ENCODE measurements at places on chromosomes 5 and 9. TPM values are rescaled to one million over a fixed set of nuclear protein-coding genes. Genes with fewer than 3 reads are reported as not detected.

Gene GRXCR2
- total RNA-seq, result 0.60 TPM

Gene LHX6
- total RNA-seq, result 6.1 TPM

Gene PTBP3
- 25.4 TPM for total RNA-seq

Gene CORO2A
- total RNA-seq, result 0.60 TPM

Gene IRX2
- total RNA-seq, result 1.0 TPM

Gene SNCB
- 1.3 TPM for total RNA-seq

Gene HNRNPA0
- 27.1 TPM for total RNA-seq

Gene GBGT1
- total RNA-seq, result 12.8 TPM

Gene ST8SIA4
- total RNA-seq, result 8.1 TPM

Gene CAST
- total RNA-seq, result 422 TPM

Gene CYSRT1
- total RNA-seq, result not detected

Gene CDX1
- not detected for total RNA-seq

Gene MGAT1
- total RNA-seq, result 133 TPM

Gene PCDHGA12
- 4.5 TPM for total RNA-seq

Gene GALNT12
- total RNA-seq, result 0.91 TPM

Gene SETX
- total RNA-seq, result 25.7 TPM

GRCh38 chr9:73565026-73565425, 413.4 kb downstream of the ANXA1 start:
- no peak for DNase-seq

DNA sequence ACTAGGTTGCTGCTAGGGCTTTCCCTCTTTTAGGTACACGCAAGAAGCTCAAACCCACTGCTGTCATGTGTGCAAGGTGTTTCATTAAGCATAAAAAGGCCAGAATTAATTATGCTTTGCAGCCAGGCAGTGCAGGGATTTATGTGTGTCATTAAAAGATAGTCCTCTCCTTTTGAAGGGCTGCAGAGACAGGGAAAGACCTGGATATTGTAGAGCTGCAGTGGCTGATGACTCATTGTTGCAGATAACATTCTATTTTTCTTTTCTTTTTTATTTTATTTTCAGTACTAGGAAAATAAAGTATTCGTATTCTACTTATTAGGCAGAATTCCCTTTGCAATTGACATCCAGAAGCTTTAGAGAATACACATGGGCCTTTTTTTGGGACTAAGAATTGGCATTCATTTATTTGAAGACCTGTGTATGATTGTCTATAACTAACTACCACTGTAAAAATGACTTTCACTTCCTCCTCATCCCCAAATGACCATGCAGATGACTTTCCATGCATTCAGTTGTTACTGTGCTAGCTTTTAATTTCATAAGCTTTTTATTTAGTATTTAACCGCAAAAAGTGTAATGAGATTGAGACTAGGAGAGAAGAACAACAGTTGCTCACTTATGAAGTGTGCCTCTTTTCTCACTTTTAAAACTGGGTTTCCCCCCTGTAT, 113.0 kb downstream of the PAM start:
- no peak for DNase-seq

DNA sequence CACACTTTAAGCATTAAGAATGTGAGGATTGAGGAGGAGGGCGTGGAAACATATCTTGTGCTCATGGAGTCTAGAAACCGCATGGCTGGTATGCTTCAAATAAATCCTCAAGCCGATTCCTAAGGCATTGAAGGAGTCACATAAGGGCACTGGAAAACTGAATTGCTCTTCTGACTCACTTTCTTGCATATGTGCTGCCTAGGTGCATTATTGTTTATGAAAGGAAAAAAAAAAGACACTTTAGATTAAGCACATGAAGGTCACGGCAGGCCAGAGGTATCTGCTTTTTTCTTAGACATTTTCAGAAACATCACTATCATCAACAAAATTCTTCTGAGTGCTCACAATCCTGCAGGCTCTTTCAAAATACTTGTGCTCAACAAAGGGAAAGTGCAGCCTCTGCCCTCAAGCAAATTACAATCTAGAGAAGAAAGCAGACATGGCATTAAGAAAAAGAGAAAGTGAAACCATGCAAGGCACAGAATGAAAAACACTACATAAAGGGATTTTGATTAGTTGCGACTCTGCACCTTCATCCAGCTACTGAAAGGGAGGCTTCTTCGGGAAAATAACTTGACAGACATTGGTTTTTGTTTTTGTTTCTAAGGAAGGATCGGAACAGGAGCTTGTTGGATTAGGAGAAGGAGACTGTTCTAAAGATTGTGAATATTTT, 2117.6 kb downstream of the MAT2B start:
- no peak for DNase-seq

- DNase-seq, result no peak
Measured at GRCh38 chr9:83451308-83451707, 86.9 kb downstream of the FRMD3 start.

DNA sequence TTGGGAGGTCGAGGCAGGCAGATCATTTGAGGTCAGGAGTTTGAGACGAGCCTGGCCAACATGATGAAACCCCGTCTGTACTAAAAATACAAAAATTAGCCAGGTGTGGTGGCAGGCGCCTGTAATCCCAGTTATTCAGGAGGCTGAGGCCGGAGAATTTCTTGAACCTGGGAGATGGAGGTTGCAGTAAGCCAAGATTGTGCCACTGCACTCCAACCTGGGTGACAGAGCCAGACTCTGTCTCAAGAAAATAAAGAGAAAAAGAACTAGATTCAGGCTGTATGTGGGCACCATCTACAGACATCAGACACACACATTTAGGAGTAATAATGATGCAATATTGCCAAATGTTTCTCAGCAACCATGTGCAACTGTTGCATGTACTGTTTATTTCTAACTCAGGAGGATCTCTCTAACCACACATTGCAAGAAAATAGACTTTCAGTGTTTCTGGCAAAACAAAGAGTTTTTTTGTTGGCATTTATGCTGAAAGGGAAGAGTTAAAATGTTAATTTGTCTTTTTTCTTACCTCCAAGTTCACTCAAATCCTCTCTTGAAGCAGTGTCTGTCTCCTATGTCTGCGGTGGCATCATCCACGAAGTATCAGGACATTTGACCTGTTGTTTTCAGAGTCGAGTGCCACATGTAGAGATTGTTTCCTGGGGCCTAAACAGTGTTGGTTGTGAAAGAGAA, 5.1 kb upstream of the ORM1 start:
- no peak for DNase-seq

DNA sequence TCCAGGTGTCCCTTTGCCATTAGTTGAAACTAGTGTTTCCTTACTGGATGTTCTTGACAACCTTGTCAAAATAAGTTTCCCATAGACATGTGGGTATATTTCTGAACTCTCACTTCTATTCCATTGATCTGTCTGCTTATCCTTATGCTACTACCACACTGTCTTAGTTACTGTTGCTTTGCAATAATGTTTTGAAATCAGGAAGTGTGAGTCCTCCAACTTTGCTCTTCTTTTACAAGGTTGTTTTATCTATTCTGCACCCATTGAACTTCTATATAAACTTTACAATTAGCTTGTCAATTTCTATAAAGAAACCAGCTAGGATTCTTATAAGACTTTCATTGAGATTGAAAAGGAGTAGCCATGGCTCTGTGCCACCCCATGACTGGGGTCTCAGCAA, 24.3 kb downstream of the CD14 start:
- no peak for DNase-seq

- no peak for DNase-seq
Measured at GRCh38 chr5:1089146-1089545, 22.7 kb downstream of the SLC12A7 start.

DNA sequence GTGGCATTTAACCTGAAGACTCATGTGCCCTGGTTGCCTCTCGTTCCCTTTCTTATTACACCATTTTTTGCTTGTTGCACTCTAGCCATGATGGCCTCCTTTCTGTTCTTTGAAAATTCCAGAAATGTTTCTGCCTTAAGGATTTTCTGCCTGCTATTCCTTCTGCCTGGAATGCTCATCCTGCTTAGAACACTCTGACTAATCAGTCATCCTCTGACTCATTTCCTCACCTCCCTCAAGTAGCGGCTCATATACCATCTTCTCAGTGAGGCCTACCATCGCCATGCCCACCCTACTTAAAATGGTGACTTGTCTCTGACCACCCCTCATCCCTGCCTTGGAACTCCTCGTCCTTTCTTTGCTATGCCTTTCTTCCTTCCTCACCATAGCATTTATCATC, 68.8 kb downstream of the KIF4B start:
- no peak for DNase-seq

- peak; percentile 31 for DNase-seq
Measured at GRCh38 chr9:86424251-86424891, 70.2 kb upstream of the TUT7 start.

- DNase-seq, result no peak
Measured at GRCh38 chr9:76571288-76571687, 112.3 kb downstream of the GCNT1 start.

- DNase-seq, result no peak
Measured at GRCh38 chr9:18330401-18331309, 143.3 kb upstream of the ADAMTSL1 start.

GRCh38 chr9:32681751-32682150, 46.3 kb upstream of the TAF1L start:
- no peak for DNase-seq

- DNase-seq, result no peak
Measured at GRCh38 chr5:21225223-21226064, 1237.4 kb upstream of the CDH18 start.

- no peak for DNase-seq
Measured at GRCh38 chr9:98517761-98518160, 191.0 kb downstream of the GABBR2 start.

GRCh38 chr9:132239999-132240840, 78.4 kb downstream of the NTNG2 start:
- no peak for DNase-seq

DNA sequence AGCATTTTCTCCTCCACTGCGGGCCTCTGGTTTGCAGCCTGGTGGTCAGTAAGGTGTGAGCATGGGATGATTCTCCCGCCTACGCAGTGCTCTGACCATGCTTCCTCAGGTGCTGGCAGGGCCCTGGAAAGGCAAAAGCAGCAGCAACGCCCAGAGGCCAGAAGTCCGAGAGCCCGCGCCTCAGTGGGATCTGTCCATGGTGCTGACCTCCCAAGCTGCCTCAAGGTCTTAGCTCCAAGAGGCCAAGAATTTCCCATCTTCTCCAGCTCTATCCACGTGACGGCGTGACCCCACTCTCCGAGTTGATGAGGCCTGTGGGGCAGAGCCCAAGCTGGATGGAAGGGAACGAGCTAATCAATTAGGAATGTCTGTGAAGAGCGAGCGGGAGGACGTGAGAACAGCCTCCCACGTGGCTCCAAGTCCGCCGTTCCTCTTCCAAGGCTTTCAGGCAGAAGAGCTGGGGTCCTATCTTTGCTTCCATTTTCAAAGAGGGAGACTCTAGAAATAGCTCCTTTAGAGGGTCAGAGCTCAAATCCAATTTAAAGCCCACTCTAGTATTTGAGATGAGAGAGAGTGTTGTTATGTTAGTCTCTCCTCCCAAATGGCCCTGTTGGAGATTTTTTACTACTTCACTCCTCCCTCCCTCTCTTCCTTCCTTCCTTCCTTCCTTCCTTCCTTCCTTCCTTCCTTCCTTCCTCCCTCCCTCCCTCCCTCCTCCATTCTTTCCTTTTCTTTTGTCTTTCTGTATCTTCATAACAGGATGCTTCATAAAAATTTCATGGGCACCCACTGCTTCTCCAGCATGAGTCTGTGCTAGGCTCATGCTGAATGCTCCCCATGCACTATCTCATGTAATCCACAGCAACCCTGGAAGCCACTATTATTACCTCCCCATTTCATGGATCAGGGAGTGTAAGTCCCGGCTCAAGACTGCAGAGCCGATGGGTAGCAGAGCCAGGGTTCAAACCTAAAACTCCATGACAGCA, 69.3 kb downstream of the OLFM1 start:
- DNase-seq, result peak; percentile 61

DNA sequence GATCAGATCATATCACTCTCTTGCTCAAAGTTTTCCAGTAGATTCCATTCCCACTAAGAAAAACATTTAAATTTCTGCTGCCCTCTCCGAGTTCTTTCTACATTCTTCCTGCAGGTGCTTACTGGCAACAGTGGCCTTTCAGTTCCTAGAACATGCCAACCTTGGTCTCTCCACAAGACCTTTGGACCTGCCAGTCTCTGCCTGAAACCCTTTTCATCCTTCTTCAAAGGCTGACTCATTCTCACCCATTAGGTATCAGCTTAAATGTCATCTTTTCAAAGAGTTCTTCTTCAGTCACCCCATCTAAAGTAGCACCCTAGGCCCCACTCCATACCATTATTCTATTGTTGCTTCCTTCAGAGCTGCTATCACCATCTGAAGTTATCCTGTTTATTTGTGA, 21.8 kb downstream of the PPIC start:
- DNase-seq, result no peak

DNA sequence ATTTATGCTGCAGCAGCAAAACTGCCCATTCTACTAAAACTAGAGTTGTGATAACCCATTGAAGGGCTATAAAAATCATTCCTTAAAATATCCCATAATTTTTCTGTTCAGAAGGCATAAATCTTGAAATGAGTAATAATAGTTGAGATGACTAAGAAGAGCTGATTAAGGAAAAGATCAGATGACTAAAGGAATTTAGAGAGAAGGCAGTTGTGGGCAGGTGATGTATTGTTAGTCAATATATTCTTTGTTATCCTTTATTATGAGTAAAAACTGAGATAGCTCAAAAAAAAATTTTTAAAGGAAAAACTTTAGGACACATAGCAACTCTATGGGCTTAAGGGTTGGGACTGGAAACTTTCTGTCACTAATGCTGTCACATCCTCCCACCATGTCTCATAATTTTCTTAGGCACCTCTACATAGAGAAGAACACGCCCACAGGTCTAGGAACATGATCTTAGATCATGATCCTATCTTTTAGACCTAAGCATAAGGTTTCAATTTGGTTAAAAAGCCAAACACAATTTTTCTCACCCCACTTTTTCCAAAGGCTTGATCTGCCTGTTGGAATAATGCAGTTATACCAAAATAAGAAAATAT, 597.5 kb upstream of the MEF2C start:
- no peak for DNase-seq

DNA sequence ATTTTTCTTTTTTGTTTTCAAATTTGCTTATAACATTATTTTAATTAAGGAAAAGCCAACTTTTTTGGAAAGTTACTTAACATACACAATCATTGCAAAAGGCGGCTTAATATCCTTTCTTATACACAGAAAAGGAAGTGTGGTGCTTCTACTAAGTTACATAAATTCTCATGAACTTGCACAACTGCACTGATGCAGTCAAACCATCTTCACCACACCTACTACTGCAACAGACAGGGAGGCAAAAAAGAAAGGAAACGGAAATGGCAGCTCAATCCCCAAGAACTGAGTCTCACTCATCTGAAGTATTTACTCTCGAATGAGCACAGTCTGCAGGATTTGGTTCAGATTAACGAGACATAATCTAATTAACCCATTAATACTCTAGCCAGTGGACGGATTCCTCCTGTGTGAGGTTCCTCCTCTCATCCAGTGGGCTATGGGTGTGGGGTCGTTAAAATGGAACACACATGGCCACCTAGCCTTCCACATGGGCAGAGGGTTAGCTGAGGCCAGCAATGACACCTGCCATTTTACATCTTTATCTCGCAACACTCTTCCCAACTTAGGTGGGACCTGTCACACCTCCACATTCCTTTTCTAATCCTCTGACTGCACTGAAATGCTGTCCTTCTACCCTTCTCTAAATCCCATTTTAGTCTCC, 30.0 kb downstream of the GOLM1 start:
- DNase-seq, result no peak

- no peak for DNase-seq
Measured at GRCh38 chr5:128711216-128711615, 173.2 kb upstream of the FBN2 start.

GRCh38 chr5:131792896-131793295, 3.9 kb downstream of the FNIP1 start:
- DNase-seq, result no peak

GRCh38 chr5:174454464-174454863, 269.9 kb upstream of the MSX2 start:
- no peak for DNase-seq

All from left cardiac atrium (tissue), 4 donors.